Right lung (tissue), 10 donors: ENCODE measurements at places on chromosomes 2 and 18.

- DNase-seq: no peak
Measured at GRCh38 chr2:101609433-101609832, 88.1 kb upstream of the MAP4K4 start.

- DNase-seq: no peak
Measured at GRCh38 chr2:159946326-159946999, 116.0 kb downstream of the PLA2R1 start.

DNA sequence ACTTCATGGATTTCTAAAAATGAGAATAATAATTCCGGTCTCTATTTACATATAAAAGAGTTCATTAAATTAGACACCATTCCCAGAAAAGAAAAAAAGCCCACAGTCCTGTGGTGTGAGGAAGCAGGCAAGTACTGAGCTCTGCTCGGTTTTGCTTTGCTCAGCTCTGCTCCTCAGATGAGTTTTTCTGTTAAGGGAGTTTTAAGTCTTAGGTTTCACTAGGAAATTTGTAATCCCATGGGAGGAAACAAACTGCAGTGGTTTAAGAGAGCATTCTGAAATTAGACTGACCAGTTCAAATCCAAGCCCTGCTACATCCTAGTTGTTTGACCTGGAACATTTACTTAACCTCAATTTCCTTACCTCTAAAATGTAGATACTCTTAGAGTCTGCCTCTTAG is 338.6 kb upstream of the MMADHC start:
- DNase-seq: no peak

- DNase-seq: no peak
Measured at GRCh38 chr2:44759823-44760222, 181.7 kb upstream of the SIX3 start.

- no peak for DNase-seq
Measured at GRCh38 chr18:61371111-61371510, 37.9 kb downstream of the CDH20 start.

DNA sequence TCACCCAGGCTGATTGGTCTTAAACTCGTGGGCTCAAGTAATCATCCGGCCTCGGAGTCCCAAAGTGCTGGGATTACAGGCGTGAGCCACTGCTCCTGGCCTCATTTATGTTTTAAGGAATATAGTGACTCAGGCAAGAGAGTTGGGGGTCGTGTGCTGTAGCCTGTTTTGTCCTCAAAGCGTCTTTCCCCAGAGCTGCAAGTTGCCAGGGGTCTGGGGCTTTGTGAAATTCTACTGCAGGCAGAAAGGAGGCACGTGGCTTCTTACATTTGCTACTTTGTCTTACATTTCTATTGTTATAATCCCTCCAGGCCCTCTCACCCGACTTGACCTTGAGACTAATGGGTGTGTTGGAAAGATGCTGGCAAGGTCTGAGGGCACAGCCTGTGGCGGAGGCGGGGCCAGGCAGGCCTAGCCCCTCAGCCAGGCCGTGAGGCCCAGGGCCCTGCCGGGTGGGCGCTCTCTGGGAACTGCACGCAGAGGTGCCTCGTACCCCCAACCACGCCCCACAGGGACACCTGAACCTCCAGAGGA is 85.8 kb upstream of the NDUFV2 start:
- DNase-seq: no peak

DNA sequence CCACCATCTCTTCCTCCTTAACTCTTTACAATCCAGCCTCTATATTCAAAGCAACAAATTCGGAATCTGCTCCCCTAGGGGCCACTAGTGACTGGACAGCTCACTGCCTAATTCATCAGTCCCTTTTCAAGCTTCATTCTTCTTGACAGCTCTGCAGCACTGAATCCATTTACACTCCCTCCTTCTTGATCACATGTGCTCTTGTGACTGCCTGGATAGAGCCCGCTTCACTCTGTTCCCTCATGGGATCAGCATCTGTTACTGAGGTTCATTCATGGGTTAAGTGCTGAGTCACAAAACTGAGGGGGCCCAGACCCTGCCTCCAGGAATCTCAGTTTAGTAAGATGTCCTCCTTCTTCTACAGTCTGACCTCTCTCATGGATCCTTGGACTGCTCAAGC is 81.5 kb downstream of the CYRIA start:
- no peak for DNase-seq

DNA sequence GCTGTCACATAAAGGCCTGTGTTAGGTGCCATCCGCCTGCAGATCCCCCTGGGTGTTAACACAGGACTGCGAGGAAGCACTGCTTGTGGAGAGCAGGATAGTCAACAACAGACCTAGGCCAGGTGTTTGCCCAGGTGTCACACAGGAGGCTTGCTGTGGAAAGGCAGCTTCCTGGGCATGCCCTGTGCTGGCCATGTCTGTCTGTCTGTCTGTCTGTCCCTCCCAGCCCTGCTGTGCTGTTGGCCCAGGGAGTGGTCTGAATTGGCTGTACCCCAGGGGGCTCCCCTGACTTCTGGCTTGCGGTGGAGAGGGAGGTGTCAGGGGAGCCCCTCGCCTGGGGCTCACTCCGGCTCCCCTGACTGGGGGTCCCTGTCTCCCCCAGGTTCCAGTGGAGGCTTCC is 53.2 kb downstream of the SH3BP4 start:
- DNase-seq: no peak

- peak; percentile 13 for DNase-seq
Measured at GRCh38 chr2:134207589-134208209, 46.2 kb upstream of the MGAT5 start.

GRCh38 chr18:22223254-22223964 is 54.0 kb downstream of the GATA6 start:
- DNase-seq: no peak

GRCh38 chr2:29124504-29124903 is 9.3 kb downstream of the CLIP4 start:
- DNase-seq: no peak

- DNase-seq: peak; percentile 31
Measured at GRCh38 chr2:145800151-145801091, 1280.5 kb upstream of the ZEB2 start.

DNA sequence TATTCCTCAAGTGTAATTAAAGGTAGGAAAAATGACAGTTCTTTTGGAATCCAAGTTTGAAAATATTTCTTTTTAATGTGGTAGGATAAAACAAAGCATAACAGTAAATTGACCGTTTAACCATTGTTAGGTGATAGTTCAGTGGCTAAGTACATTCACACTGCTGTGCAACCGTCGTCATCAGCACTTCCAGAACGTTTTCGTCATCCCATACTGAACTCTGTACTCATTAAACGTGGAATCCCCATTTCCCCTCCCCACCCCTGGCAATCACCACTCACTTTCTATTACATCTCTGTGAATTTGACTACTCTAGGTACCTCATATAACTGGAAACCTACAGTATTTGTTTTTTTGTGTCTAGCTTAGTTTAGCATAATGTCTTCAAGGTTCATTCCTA is 32.9 kb upstream of the FZD5 start:
- no peak for DNase-seq

DNA sequence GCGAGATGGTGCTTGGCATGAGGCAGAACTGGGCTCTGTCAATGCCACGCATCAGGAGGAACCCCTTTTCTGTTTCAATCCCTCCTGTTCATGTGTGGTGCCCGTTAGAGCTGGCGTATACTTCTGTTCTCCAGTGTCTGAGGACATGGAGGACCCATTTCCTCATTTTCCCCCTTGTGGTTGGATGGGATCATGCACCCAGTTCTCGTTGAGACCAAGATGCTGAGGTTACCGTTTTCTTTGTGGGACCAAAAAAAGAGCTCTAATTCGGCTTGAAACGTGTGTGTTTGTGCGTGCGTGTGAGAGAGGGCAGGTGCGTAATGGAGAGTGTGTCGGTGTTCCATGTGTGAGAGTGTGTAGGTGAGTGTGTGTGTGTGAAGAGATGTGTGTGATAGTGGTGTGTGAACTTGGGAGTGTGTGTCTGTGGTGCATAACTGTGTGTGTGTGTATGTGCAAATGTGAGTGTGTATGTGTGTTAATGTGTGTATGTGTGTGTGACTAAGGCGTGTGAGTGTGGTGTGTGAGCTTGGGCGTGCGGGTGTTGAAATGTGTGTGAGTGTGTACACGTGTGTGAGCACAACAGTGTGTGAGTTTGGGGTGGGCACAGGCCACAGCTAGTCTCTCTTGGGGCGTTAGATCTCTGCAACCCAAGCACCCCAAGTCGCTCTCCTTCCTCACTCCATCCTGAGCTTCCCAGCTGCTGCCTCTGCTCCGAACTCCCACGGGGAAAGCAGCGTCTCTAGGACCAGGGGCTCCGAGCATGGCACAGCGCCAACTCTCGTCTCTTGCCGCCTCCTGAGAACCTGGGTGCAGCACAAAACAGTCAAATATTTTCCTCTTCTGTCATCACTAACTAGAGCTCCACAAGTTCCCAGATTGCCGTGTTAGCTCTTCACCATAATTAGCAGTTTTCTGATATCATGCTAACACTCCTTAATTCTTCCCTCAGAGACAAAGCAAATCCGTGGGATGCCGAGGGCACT is 75.8 kb downstream of the LONRF2 start:
- DNase-seq: no peak

DNA sequence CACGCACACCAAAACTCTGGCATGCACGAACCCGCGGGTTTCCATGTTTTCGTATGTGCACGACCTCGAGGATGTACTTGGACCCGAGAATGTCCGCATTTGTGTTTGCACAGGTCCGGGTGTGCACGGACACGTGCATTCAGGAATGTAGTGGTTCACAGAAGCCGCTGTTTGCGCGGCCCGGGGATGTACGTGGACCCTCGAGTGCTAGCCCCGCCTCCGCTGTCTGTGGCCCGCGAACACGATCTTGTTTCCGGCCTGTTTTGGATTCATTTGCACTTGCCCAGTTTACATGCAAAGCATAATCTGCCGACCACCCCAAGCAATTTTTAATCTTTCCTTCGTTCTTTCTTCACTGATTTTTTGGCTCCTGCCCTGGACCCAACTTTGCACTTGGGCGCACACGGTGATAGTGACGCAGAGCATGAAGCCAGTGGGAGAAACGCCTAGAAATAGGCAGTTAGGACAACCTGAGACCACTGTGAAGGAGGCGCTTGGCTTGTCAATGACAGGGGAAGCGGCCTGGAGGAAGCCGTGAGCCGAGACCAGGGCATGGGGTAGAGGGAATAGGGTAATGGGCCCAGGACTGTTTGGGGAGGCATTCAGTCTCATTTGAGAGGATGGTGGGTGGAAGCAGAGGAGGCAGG is 45.4 kb upstream of the PTMA start:
- DNase-seq: no peak

DNA sequence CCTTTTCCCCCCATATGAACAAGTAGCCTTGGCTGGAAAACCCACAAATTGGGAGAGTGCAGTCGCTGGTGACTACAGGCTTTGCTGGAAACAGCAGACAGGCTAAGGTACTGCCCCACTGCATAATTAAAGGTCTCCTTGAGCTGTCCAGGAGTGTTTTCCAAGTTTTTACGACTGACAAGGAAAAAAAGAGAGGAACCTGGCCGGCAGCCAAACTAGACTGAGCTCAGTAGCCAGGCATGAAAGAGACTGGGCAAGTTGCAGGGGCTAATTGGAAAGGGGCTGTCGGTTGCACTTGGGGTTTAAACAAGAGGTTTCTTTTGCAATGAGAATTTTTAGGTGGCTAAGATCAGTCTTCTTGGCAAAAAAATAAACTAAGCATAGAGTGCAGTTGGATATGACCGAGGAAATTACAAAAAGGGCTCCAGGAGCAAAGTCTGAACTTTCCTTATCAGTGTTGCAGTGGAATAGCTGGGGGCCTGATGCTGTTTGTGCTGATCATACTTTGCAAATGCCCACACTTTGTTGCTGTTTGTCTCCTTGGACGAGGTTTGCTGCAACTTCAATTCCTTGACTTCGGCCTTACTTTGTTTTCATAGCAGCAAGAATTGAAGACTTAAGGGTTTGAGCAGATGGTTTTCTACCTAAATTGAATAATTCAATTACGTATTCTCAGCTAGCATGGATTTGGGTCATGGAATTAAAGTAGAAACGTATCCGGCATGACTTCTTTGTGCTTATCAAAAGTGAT is 2.1 kb downstream of the GULP1 start:
- peak; percentile 69 for DNase-seq

DNA sequence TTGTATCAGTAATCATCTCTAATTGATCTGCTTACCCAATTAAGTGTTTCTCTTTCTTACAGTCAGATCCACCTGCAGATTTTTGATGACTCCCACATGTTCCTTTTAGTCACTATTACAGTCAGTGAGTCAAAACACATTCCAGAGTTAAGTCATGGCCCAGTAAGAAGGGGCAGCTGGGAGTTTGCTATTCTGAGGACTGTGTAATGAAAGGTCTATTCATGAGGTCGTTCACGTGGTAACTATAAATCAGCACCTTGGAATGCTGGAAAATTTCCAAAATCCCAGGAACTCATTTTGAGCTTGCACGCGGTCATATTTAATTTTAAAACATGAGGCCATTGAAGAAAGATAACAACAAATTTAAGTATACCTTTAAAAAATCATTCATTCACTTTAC is 252.5 kb downstream of the XIRP2 start:
- DNase-seq: no peak

GRCh38 chr2:33289961-33290360 is 186.5 kb upstream of the RASGRP3 start:
- no peak for DNase-seq

DNA sequence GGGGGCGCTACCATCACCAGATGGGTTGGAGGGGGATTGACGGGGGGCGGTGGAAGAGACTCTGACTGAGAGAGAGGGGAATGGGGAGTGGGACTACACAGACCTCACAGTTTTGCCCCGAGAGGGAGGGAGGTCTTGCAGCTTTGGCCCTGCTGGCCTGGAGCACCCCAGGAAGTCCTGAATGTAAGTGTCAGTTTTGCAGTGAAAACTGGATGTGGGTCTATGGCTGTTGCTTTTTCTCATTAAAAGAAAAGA is 2.4 kb downstream of the TCF7L1 start:
- DNase-seq: no peak

DNA sequence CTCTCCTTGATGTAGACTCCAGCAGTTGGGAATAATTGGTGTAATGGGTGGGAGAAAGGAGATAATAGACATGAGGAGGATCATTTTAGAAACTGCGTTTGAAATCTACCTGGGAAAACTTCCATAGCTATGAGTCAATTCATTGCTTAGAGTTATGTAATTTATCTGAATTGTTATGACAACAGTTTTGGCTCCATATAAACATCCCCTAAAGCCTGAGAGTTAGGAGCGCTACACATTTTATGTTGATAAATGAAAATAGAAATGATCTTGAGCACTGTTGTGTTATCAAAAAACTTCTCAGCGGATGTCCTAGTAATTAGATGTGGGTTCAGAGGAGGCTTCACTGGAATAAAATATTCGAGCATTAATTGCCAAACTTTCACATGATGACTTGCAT is 573.4 kb downstream of the TSN start:
- DNase-seq: no peak

DNA sequence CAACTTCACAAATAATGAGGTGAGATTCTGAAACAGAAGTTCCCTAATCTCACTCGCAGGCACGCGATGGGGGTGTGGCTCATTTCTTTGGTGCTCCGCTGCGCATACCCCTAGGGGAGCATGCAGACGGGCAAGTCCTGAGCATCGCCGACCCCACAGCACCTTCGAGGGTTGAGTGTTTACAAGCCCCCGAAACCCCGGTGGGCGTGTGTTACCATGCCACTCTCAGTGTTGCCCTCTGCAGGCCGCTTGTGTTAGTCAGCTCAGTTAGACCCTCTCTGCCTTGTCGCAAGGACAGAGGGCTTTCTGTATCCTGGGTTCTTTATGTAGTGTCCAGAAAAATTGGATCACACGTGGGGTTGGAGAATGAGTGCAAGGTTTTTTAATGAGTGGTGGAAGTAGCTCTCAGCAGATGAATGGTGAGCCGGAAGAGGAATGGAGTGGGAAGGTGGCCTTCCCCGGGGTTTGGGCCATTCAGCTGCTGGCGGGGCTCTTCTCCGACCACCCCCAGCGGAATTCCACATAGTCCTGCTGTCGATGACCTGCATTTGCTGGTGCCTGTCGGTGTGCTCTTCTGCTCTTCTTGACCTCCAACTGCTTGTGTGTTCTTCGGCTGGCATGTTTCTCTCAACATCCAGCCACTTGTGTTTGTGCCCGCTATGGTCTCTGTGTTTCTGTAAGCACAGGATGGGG is 191.3 kb downstream of the RPRM start:
- no peak for DNase-seq
